ENCODE measurements at places on chromosomes 7 and 10.
A peak's percentile ranks its signal among the peaks of the same experiment; 100 is the strongest.

DNA sequence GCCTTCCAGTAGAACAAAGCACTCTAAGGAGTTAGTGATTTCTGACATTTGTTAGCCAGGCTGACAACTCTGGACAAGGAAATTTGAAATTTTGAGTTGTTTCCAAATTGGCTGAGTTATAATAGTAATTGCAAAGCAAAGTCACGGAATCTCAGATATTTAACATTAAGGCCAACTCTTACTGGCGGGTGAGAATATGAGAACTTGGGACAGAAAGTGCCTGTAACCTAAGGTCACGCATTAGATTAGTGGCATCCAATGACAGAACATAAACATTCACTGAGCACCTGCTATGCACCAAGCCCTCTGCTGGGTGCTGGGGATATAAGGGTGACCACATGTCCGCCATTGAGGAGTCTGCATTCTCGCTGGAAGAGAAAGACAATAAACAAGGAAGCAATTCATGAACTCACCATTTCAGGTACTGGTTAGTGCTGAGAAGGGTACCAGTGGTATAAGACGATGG lies 45.5 kb upstream of the CHST15 start:
- no peak for DNase-seq

- peak; percentile 25 for DNase-seq
Observed at GRCh38 chr7:121530227-121531174, 134.4 kb upstream of the FAM3C start.

DNA sequence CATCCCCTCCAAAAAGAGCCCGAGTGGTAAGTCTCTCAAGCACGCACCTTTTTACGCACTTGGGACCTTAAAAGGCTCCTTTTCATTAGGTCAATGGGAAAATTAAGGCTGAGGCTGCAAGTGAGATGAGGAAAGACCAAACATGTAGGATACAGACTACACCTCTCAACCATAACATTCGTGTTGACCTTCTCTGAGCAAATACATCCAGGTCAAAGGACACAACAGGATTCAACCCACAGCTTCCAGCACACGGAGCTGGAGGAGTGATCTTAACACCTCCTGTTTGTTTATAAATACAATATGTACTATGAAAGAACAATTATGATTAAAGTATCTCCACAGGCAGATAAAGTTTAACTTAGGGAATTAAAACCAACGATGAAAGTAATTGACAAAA lies 9.7 kb downstream of the SFMBT2 start:
- no peak for DNase-seq

DNA sequence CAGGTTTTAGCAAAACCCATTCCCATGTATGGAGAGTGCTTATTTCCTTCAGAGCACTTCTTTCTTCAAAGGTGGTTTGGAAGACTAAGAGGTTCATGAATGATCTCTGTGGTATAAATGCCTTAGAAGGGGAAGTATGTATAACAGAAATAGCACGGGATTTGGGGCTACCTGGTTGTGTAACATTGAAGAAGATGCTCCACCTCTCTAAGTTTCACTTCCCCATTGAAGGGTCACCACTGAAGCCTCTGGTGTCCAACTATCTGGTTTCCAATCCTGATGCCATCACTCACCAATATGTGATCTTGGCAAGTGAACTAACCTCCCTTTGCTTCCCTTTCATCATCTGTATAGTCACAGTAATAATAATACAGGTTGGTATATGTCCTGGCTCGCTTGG lies 37.2 kb downstream of the CYCS start:
- no peak for DNase-seq

DNA sequence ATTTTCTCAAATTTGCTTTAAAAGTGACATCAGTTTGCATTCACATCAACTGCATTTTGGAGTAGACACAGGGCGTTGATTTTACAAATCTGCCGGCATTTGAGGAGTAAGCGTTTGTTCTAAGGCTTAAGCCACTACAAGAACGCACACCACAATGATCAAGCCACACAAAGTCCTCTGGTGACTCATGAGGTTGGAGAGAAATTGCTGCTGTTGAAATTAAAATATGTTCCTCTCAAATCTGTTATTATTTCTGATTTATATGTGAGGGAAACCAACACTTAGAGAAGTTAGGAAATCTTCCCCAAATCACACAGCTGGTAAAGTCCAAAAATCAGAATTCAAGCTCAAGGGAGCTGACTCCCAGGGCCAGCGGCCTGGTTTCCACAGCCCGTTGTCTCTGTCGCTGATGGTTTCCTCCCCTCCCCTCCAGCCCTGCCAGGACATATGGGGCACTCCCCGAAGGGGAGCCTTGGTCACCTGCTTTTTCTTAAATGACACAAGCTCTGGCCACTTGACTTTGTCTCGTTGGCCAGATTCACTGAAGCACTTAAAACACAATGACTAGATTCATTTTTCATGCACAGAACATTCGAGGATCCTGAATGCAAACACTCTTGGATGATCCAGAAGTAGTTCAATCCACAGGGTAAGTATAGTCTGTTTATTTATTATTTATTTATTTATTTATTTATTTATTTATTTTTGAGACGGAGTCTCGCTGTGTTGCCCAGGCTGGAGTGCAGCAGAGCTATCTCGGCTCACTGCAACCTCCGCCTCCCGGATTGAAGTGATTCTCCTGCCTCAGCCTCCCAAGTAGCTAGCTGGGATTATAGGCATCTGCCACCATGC lies 29.2 kb upstream of the KLF6 start:
- no peak for DNase-seq

DNA sequence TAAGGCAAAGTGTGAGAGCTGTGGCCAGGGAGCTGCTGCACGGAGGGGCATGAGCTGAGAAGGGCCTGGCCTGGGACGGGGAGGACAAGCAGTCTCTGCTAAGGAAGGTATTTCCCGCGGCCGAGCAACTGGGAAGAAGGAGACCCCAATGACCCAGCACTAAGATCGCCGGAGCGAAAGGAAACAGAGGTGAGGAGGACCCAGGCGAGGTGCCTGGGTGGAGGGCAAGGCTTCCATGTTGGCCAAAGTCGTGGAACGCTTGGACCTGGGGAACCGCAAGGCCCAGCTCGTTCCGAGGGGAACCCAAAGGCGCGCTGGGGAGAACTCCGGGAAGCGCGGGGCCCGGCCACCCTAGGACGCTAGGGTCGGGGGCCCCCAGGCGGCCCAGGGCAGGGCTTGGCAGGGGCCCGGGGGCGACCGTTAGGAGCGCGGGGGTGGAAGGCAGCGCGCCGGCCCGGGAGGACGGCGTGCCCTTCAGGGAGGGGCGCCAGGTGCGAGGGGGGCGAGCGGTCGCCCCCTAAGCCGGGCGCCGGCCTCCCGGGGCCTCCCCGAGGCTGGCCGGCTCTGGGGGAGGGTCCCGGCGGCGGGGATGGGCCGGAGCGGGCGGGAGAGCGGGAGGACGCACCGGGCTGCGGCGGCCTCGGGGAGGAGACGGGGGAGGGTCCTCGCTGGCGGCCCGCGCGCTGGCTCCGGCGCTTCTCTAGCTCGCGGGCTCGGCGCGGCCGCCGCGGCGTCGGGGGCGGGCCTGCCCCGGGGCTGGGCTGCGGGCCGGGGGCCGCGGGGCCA lies 545 bp downstream of the GIGYF1 start:
- DNase-seq = no peak

DNA sequence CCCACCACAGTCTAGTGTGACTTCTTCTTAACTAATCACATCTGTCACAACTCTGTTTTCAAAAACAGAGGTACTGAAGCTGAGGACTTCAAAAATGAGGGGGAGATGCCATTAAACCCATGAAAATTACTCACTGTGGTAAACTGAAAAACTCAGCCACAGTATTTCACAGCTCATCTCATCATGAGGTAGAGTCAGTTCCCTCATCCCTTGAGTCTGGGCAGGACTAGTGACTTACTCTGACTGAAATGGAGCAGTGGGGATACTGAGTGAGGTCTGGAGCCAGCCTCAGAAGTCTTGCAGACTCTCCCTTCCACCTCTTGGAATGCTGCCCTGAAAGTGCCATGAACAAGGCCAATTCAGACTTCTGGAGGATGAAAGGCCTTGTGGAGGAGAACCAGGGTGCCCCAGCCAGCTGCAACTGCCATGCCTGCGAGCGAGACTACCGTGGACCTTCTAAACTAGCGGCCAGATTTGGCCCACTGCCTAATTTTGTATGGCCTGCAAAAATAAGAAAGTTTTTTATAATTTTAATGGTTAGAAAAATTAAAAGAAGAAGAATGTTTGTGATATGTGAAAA lies 24.7 kb upstream of the ANKRD1 start:
- no peak for DNase-seq

- no peak for DNase-seq
Observed at GRCh38 chr7:156379324-156380070, 261.1 kb upstream of the RNF32 start.

GRCh38 chr7:27235387-27236311 lies 7.0 kb upstream of the EVX1 start:
- DNase-seq = no peak

DNA sequence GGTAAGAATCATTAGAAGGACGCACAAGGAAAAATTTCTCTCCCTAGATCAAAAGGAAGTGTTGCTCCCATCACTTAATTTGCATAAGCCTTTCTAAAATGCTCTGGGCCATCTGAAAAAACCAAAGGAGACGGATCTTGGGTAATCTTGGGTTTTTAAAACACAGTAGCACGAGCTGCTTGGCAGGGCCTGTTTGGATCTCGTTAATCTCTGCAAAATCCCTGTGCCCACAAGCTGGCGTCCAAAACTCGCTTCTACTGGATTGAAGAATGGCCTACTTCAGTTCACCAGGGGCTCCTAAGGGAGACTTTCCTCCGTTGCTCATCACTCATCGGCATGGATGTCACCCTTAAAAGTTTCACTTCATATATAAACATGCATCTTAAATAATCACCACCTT lies 128.6 kb downstream of the RNF216 start:
- DNase-seq = no peak

DNA sequence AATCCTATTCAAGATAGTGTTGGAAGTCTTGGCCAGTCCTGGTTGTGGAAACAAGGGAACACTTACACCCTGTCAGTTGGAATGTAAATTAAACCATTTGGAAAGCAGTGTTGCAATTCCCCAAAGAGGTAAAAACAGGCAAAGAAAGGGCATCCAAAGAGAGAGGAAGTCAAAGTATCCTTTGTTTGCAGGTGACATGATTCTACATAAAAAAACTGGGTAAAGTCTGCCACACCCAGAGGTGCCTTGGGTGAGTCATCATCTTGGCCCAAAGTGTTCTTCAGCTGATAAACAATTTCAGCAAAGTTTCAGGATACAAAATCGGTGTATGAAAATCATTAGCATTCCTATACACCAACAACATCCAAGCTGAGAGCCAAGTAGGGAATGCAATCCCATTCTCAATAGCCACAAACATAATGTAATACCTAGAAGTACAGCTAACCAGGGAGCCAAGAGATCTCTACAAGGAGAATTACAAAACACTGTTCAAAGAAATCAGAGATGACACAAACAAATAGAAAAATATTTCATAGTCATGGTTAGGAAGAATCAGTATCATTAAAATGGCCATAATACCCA lies 278.7 kb downstream of the SDK1 start:
- DNase-seq = no peak

- no peak for DNase-seq
Observed at GRCh38 chr7:90946730-90947501, 317.3 kb upstream of the FZD1 start.

DNA sequence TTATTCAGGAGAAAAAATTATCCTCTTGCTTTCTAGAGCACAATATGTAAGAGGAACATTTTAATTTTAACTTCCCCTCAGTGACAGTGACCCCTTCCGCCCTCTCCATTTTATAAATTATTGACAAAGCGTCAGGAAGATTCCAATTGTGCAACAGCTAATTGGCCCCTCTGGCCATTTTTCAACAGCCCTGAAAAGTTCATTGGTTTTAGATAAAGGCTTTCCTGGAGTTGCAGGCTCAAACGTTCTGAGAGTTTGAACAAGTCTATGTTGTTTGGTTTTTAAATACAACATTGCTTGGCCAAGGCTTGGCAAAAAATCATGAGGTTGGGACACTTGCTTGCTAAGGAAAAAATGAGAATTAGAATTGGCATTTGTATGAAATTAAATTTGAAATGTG lies 422.2 kb upstream of the ANKRD30A start:
- DNase-seq = no peak

- no peak for DNase-seq
Observed at GRCh38 chr10:129277841-129278240, 189.2 kb upstream of the MGMT start.

- DNase-seq = no peak
Observed at GRCh38 chr7:377080-378040, 87.4 kb downstream of the FOXL3 start.

DNA sequence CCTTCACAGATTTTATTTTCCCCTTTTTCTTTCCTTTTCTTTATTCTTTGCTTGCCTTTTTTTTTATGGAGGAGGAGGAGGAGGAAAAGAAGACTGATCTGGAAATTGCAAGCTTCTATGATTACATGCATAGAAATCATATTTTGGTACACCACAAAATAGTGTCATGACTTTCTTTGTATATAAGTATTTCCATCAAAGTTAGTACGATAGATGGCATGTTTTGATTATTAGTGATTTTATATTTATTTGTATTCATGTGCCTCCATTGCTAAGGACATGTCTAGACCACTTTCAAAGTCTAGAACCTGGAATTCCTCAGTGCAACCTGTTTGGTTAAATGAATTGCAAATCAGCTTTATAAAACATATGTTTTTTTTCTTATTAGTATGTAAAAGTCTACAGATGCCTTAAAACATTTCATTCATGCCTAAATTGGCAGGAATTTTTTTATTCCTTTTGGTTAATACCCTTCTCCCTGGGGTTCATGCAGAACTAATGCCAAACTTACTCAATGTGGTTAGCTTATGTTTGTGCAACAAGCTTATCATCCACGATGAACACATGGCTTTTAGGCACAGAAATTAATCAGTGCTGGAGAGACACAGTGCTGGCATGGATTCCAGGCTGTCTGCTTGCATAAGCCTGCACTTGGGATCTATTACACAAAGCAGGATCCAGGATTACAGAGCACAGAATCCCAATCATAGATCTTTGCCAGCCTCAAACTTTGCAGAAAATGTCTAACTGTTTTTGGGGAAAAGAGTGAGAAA lies 213.1 kb downstream of the CHRM2 start:
- DNase-seq = no peak

DNA sequence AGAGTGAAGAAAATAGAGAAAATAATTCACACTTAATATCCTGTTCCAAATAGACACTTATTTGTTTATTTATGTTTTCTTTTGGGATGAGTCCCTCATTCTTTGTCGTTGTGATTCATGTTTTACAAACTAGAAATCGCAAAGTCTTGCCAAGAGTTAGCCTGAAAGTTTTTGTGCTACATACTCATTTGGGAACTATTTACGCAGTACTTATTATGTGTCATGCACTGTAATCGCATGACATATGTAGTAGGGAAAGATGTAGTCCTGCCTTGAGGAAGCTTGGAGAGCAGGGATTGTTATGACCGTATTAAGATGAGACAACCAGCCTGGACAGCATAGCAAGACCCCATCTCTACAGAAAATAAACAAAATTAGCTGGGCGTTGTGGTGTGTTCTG lies 189.3 kb downstream of the ABCA13 start:
- no peak for DNase-seq

Measured in activated CD4-positive, alpha-beta T cell treated with anti-CD3 and anti-CD28 coated beads for 24 hours (primary cell).